ENCODE measurements at places on chromosomes 6 and 20.

- DNase-seq: peak; percentile 32
Observed at GRCh38 chr6:12119085-12119588, 107.0 kb downstream of the HIVEP1 start.

- no peak for DNase-seq
Observed at GRCh38 chr6:90218959-90219208, 77.8 kb downstream of the BACH2 start.

GRCh38 chr20:1563598-1563997, 6.1 kb upstream of the SIRPD start:
- DNase-seq: no peak

DNA sequence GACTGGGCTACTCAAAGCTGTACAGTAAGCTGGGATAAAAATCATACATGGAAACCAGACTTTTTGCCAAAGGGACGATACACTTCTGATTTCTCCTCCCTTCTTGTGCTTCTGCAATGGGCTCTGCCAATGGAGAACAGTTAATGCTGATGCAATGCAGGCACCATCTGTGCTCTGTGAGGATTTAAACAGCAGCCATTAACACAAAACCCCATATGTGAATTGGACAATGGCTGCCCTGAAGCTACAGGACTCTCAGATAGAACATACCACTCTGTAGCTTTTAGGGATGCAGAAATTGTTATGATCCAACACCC, 71.9 kb downstream of the GJA10 start:
- no peak for DNase-seq

GRCh38 chr6:139510040-139510790, 135.8 kb upstream of the CITED2 start:
- DNase-seq: no peak

- DNase-seq: no peak
Observed at GRCh38 chr20:35598476-35598875, 17.2 kb upstream of the SPAG4 start.

GRCh38 chr6:108142240-108142639, 23.6 kb upstream of the NR2E1 start:
- no peak for DNase-seq

DNA sequence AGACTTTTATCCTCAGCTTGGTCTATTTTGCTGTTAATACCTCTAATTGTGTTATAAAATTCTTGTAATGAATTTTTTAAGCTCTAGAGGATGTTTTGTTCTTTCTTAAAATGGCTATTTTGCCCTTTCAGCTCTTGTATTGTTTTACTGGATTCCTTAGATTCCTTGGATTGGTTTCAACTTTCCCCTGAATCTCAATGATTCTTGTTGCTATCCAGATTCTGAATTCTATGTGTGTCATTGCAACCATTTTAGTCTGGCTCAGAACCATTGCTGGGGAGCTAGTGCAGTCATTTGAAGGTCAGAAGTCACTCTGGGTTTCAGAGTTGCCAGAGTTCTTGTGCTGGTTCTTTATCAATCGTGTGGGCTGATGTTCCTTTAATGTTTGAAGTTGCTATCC, 37.1 kb downstream of the OTOR start:
- no peak for DNase-seq

- DNase-seq: no peak
Observed at GRCh38 chr6:4253604-4254231, 118.3 kb upstream of the ECI2 start.

DNA sequence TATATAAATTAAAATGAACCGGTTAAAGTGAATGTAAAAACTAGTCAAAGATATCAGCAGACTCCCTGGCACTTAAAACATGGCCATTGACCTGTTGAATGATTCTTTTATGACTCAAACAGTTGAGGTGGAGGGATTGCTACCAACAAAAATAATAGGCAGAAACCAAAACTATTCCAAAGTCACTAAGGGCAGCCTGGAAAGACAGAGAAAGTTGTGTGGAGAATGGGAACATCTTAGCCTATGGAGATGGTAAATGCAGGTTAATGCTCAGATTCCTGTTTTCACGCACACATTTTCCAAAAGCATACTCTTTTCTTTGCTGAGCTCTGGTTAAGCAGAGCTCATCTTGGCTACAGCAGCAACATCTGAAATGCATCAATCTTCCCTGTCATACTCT, 553.5 kb downstream of the HACE1 start:
- DNase-seq: no peak

DNA sequence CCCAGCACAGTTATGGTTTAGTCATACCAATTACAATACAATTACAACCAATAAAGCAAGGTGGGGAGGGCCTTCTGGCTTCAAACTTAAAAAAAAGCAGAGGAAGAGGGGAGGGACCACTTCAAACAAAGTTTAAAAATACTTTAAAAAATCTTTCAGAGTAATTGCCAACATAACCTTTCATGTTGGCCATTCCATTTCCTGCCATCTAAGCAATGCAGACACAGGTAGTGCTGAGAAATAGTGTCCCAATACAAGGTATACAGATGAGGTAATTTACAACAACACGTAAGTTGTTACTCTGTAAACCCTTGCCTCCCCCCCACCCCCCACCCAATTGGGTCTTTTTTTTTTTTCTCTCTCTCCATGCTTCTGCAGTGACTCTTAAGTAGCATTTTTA, 18.8 kb upstream of the TBC1D20 start:
- DNase-seq: no peak

DNA sequence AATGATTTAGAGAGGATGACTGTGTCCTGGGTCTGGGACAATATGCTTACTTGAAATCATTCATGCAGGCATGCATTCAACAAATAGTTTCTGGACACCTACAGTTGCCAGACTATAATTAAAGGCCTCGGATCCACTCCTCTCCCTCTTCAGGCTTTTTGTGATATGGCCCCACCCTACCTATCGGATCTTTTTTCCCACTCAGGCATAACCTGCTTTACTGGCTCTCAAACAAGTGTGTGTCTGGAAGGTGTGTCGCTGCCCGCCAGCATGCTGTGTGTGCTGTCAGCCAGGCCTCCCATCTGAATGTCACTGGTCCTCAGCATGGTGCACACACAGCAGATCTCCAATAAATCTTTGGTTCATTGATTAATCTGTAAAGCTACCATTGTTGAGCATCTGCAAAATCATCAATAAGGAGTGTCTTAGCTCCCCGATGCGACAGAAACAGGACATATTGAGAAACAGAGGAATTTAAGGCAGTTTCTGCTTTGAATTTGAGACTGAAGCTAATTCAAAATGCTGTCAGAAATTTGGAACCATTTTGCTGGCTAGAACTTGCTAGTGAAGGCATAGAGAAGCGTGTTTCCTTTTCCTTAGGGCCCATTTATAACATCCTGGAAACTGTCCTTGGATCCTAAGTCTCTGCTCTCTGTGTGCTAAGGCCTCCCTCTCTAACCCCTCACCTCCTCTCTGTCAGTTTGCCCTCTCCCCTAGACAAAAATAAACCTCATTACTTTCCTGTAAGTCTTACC, 23.5 kb upstream of the CCN6 start:
- DNase-seq: no peak

GRCh38 chr20:63957004-63957689, 931 bp upstream of the UCKL1 start:
- peak; percentile 87 for DNase-seq

GRCh38 chr6:6319952-6320811, at the start of gene F13A1:
F13A1 (minus strand) TSS chr6:6320662; CDS start chr6:6318664, 1,998 bp downstream.
- DNase-seq: no peak

DNA sequence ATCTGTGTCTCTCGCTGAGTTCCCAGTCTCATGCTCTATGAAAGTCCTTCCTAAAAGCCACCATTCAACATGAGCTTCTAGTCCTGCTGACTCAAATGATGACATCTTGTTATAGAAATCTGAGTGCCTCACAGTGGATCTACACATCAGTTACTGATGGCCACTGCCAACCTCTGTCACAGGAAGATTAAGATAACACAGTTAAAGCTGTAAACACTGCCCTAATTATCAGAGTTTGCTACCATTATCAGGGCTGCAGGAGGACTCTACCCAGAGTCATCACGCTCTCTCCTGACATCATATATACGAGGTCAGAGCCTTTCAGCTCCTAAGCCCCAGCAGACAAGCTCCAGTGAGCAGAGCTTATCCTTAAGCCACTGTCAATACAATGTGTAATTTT, 63.2 kb downstream of the HIVEP2 start:
- DNase-seq: no peak

- no peak for DNase-seq
Observed at GRCh38 chr6:110690106-110690654, 125.1 kb downstream of the CDK19 start.

DNA sequence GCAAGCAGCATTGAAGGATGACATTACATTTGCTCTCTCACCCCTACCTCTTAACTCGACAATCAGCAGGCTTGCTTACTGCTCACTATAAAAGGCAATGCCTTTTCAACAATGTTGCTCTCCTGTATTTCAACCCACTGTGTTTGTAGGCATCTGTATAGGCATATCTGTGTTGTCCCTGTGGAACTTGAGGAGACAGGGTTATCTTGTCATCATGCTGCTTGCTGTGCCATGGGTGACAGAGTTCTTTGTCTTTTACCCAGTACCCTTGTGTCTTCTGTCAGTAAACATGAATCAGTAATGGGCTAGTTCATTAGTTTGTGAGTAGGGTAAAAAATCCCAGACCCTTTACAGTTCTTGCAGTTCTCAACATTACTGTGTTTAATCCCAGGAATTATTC, 25.2 kb downstream of the PHF3 start:
- no peak for DNase-seq

DNA sequence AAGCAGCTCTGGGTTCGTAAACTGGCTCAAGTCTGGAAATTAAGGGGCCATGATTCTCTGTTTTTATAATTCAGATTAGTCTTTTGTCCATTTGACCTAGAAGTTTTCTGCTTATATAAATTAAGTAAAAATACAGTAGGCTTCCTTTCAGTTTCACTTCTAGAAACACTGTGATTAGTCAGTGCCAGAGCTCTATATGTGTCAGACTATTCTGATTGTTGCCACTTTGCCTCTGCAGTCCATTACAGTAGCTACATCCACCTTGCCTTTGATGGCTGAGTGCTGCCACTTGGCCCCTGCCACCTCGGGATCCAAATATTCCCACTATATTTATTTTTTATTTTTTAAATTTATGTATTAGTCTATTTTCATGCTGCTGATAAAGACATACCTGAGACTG, 7.9 kb downstream of the ZC2HC1B start:
- no peak for DNase-seq

All from activated T-cell treated with anti-CD3 and anti-CD28 coated beads, Interleukin-2, amount 50 U/mL, for 48 hours (primary cell).